Lower leg skin (tissue), 4 donors: ENCODE measurements at places on chromosomes 13 and 19. TPM values are rescaled to one million over a fixed set of nuclear protein-coding genes. Genes with fewer than 3 reads are reported as not detected.

The PALM3 gene
- total RNA-seq, result not detected

The ANKRD24 gene
- not detected for total RNA-seq

The SMIM44 gene
- not detected for total RNA-seq

The PLK5 gene
- total RNA-seq, result 0.84 TPM

The PLIN5 gene
- 21.2 TPM for total RNA-seq

GRCh38 chr19:58088521-58089052 is 9.4 kb downstream of the ZSCAN18 start:
- DNase-seq, result no peak

DNA sequence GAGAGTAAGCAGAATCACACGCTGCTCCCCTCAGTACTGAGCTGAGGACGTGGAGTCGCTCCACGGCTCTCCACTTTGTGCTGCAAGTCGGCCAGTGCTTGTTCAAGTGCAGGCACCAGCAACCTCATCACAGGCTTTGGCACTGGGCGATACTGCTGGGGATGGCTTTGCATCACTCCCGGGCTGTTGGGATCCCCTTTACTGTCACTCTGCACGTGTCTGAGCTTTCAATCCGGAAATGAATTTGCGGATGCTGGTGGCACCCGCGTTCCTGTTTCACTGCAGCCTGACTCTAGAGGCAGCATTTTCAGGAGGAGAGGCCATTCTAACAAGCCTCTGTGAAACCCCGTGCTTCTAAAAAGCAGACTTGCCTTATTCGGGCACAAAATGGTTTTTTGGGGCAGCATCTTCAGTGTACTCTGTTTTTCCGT is 19.1 kb downstream of the SMARCA4 start:
- no peak for DNase-seq

DNA sequence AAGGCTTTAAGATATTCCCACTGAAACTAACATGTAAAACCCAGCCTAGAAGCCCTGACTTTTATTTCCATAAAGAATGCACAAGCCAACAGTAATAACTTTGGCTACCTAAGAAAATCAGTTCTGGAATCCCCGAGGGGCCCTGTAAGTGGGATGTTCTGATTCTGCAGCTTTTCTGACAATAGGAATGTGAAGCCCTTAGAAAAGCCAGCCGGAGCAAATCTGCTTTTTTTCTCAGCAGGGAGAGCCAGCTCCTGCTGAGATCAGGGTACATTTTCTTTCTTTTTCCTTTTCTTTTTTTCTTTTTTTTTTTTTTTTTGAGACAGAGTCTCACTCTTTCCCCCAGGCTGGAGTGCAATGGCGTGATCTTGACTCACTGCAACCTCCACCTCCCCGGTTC is 8.0 kb upstream of the GARRE1 start:
- DNase-seq, result peak; percentile 37

DNA sequence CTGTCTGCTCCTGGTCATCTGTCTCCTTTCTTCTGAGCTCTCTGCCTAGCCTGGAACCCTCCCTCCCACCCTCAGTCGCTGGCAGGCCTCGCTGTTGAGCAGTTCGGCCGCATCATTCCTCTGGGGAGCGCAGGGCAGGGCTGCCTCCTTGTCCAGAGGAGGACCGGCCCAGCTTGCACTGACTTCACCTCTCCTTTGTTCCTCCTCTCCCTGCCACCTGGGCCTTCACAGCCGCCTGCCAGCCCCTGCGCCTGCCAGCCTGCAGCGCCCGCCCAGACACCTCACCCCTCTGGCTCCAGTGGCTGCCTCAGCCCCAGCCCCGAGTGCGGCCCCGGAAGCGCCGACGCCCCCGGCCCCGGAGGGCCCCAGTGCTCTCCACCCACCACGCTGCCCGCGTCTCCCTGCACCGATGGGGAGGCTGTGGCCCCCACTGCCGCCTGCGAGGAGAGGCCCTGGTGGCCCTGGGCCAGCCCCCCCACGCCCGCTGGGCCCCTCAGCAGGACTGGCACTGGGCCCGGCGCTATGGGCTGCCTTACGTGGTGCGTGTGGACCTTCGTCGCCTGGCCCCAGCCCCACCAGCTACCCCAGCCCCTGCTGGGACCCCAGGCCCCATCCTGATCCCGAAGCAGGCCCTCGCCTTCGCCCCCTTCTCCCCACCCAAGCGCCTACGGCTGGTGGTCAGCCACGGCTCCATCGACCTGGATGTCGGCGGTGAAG is 7.2 kb downstream of the KMT5C start:
- no peak for DNase-seq

DNA sequence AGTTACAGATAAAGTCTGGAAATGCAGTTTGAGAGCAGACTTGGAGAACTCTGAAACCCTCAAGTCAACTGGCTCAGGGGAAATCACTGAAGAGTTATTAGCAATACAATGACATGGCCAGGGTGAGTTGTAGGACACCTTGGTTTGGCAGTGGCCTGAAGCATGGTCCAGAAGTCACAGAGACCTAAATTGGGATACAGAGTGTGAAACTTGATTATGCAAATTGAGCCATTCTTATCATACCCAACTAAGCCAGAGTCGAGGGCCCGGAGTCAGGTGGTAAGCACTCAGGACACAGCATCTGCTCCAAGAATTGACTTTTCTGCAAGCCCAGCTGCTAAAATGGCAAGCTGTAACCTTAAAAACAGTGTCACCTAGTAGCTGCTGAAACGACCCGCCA is 224.5 kb downstream of the DCLK1 start:
- no peak for DNase-seq

- DNase-seq, result peak; percentile 68
Measured at GRCh38 chr19:2055931-2056836, 5.1 kb upstream of the MKNK2 start.

DNA sequence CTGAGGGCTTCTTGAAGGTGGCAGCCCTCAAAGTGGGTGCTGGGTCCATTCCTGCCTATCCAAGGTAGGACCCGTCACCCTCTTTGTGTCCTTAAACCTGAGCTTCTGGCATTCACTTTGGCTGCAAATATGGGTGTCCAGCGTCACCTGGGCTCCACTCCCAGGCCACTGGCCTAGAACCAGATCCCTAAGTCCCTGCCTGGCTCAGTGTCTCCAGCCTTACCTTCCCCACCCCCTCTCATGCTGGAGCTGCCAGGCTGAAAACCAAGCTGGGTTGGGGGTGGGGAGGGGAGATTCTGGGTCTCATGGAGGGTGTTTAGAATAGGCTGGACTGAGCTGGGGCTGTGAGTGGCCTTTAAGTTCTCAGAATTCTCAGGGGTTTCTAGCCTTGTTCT is 12.4 kb downstream of the PDE4A start:
- no peak for DNase-seq

DNA sequence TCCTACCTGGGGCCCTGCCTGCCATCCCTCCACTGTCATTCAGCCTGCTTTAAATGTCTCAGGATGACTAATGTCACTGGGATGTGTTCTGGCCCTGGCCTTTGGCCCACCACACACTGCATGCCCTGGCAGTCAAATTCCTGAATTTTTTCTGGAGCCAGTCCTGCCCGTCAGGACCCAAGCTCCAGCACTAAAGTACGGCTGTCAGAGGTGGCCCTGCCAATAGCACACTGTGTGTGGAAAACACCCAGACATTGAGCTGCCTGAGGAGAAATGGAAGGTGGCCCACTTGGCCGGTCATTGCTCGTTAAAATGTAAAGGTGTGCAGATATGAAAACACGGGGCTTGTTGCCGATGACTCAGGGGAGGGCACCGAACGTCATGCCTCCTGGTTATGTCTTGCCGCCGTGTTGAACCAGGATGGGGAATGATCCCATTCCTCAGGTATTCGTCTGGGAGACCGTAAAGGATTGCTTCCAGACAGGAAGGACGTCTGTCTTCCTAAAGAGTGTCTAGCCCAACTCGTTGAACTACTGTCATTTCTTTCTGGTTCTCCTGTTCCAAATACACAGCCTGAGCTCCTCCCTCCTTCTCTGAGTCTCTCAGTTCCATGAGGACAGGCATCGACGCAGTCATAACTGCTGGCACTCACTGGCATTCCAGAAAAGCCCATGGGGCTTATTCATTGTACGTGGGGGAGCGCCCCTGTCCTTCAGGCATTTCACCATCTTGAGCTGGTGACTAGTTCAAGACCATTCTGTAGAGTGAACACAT is 40.6 kb downstream of the COL4A2 start:
- DNase-seq, result peak; percentile 55

DNA sequence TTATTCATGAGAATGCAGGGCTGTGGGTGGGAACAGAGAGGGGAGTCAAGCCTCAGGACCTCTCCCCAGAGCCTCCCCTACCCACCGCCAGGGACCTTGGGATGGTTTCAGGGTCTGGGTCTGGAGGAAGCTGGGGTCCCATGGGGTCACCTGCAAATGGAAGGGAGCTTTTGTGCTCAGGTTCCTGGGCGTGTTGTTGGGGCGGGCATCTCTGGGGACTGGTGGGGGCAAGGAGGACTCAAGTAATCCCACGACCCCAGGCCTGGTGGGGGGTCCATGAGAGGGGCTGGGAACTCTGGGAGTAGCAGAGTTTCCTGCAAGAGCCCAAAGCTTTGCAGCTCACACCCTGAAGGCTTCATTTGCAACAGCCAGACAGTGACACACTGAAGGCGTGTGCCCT is 60.2 kb downstream of the UNC13A start:
- no peak for DNase-seq

DNA sequence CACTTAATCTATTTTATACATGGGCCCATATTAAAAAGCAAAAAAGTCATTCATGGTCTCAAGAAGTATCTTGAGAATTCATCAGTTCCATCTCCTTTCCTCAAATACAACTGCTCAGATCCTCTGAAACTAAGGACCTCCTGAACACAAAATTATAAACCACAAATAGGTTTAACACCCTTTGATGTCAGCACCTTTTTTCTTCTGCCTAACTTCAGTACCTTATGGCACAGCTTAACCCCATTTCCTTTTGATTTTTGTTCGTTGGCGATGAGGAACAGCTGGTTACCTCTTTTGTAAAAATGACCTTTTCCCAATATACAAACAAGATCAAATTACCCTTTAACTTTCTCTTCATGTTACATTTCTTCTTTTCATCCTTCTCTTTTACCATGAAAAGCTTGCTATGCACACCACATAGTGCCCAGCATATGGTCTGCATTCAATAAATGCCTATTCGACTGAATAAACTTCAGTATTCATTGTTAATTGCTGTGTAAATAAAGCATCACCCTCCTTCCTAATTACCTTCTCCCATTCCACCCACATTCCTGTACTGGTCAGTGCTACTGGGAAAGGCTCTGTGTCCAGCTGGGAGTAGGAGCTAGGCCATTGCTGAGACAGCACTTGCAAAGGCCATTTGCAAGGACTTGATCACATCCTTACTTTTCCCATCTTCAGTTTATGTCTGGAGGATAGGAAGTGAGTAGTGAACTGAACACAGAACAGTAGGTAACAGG is 317.9 kb downstream of the SHISA2 start:
- no peak for DNase-seq

GRCh38 chr13:51453207-51453958 is 547 bp upstream of the INTS6 start:
- DNase-seq, result peak; percentile 77
